ENCODE measurements at places on chromosomes 6 and 20.

GRCh38 chr6:45584127-45584526 is 206.4 kb upstream of the SUPT3H start:
- DNase-seq, result no peak

DNA sequence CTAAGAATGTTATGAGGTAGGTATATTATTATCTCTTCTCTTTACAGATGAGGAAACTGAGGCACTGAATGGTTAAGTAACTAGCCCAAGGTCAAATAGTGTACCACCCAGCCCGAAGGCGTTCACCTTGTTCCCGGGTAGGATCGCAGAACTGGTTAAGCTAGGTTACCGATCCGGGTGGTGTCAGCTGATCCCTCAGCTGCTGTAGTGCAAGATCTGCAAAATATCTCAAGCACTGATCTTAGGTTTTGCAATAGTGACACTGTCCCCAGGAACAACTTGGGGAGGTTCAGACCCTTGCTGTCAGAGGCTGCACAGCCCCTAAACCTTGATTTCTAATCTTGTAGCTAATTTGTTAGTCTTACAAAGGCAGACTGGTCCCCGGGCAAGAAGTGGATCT is 28.1 kb downstream of the SLC52A3 start:
- DNase-seq, result no peak

GRCh38 chr20:39874049-39874893 is 814.8 kb downstream of the MAFB start:
- DNase-seq, result peak; percentile 37

DNA sequence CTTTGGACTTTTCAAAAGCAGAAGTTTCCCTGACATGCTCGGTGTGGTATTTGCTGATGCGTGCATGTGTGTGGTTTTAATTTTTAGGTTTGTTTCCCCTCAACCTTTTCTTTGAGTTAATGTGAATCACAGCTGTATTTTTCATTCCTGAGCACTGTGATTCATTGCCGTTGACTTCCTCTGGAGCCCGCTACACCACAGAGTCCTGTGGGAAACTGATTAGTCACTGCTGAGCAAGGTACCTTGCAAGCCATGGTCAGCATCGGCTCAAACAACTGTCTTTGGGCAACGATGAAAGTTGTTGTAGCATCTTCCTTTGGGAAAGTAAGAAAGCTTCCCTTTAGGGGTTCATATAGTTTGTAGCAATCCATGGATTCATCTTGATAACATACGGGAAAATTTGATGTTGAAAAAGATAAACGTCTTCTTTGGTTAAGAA is 57.5 kb downstream of the RIN2 start:
- no peak for DNase-seq

DNA sequence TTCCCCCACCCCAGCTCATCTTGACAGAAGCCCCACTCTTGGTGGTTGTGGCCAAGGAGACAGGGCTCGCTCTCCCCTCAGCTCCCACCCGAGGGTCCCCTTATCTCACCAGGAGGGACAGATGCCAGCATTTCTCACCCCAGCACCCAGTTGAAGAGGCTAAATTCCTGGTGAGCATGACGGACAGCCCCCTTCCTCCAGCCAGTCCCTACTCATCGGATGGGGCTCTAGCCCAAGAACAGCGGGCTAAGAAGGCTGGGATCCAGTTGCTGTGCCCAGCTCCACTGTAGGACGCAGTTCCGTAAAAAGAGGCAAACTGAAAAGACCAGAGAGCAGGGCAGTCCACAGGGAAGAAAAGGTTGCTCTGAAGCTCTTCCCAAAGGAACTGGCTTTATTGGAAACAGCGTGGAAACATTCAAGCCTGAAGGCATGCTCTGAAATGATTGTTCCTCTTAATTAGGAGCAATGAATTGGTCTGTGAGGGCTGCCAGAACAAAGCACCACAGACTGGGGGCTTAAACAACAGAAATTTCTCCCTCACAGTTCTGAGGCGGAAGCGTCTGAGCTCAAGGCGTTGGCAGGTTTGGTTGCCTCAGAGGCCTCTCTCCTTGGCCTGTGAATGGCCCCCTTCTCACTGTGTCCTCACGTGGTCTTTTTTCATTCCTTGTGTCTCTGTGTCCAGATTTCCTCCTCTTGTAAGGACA is 17.9 kb upstream of the KIF25 start:
- DNase-seq, result no peak

DNA sequence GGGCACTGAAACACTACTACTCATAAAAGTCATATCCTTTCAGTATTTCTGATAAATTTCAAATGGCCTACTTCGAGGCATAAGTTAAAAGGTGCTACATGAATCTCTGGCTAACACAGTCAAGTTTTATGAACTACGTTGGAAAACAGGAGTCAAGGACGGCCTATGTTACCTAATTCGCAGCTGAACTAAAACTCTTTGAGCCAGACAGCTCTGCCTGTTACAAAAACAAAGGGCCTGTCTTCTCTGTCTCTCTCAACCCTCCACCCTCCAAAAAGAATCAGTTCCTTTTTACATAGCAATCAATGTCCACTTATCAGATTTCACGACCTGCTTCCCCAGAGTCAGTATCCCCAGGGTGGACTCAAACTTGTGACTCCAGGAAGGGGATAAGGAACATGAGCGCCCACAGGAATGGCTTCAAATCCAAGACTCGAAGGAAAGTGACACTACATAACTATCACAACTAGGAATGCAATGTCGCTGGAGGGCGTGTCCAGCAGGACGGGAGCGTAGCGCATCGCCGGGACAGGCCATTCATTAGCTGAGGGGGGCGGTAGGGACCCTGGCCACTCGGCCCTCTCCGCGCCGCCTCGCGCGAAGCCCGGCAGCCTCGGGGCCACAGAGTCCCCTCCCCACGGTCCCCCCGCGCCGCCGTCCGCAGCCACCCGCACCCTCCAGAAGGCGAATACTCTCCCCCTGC is 591 bp downstream of the IBTK start:
- peak; percentile 62 for DNase-seq

DNA sequence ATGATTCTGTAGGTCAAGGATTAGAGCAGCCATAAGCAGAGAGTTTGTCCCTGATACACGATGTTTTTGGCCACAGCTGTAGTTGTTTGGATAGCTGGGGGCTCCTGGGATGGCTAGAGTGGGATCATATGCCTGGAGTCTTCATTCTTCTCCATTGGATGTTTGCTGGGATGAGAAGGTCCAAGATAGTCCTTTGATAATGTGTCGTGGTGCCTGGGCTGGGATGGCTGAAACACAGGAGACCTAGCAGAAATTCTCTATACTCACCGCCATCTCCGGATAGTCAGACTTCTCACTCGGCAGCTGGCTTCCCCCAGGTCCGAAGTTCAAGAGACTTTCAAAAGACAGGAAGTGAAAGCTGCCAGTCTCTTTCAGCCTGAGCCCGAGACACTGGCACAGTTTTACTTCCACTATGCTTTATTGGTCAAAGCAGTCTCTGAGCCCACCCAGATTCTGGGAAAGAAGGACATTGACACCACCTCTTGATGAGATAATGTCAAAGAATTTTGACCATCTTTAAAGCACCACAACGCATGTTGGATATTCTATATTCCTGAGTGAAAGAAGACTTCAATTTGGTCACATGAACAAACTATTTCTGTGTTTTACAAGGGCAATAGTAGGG is 16.0 kb downstream of the MARCKS start:
- DNase-seq, result no peak

All from NCI-H1105 treated with DMSO at 0.1 percent for 48 hours (cell line).